ENCODE measurements at places on chromosomes 4 and X.

GRCh38 chr4:113183032-113183605, 133.7 kb downstream of the ANK2 start:
- DNase-seq: no peak

- DNase-seq: no peak
Measured at GRCh38 chrX:17038681-17039161, 92.3 kb downstream of the REPS2 start.

- DNase-seq: no peak
Measured at GRCh38 chrX:38627683-38628082, 66.3 kb downstream of the TSPAN7 start.

DNA sequence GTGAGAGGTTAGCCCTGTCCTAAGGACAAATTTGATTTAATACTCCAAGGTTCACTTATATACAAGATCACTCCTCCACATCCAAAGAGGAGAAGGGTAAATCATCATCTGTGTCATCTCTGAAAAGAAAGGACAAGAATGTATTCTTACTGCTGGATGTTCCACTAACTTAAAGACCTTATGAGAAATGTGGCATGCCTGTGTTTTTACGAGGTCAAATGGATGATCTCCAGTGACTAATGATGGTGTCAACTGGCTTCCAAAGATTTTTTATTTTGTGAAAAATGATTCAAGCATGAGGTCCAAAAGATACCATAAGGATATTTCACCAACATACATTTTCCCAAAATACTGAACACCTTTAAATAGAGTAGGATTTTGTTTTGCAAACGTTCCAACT, 143.4 kb downstream of the PTCHD1 start:
- no peak for DNase-seq

- no peak for DNase-seq
Measured at GRCh38 chr4:102546635-102547034, 45.5 kb downstream of the NFKB1 start.

DNA sequence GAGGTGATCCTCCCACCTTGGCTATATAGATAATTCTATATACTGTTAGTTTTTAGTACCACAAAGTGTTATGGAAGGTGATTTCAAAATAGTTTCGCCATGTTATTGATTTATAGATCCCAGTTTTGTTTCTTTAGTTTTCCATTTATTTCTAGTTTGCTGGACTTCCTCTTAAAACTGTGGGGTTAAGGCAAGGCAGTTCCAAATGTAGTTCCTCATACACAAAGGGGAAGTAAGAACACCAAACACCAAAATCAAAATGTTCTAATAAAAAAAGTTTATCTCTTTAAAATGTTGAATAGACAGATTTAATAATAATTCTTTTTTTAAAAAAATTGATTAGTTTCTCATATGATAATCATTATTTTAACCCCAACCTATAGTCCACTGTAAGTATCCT, 6.8 kb upstream of the CISD2 start:
- no peak for DNase-seq

DNA sequence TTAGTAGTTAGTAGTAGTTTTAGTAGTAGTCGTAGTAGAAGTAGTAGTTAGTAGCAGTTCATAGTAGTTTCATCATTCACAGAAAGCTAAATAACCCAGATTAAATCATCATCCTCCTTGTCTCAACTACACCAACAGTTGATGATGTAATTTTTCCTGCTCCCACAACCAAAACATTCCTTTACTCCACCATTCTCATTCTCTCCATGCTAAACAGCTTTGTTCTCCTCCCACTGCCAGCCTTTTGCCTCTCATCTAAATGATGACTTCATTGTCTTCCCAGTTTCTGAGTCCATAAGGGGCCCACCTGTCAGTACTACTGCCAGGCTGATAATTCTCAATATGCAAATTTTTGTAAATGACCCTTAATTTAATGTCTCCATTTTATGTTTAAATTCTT, 68.9 kb downstream of the ARHGAP24 start:
- DNase-seq: no peak

DNA sequence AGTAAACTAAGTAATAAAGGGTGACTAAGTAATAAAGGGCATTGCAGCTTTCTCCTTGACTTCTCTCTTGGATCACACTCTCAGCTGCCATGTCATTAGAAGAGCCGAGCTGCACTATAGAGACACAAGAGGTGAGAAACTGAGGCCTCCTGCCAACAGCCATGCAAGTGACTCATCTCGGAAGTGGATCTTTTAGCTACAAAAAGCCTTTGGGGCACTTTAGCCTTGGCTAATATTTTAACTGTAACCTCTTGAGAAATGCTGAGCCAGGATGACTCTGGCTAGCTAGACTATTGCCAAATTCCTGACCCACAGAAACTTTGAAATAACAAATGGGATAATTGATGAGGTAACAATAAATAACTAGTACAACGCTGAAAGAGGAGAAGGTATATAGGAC, 1.5 kb upstream of the NEIL3 start:
- DNase-seq: no peak

GRCh38 chr4:90027565-90027964, 99.6 kb upstream of the CCSER1 start:
- no peak for DNase-seq

- DNase-seq: peak; percentile 57
Measured at GRCh38 chr4:4990857-4991540, 28.3 kb downstream of the CYTL1 start.

DNA sequence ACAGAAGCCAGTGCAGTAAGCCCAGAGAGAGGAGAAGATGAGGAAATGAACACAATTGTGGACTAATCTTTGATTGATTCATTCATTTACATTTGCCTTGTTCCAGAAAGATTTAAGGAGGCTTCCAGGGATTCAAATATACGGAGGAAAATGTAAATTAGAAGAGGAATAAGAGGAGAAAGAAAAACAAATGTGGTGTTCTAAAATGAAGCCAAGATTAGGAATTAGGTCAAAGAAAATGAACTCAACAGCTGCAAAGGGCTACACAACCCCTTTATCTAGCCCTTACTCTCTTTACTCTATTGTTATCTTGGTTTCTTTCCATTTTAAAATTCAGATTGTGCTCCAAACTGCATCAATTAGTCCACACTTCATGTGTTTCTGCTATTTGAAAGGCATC, 196.8 kb downstream of the SPATA18 start:
- no peak for DNase-seq

DNA sequence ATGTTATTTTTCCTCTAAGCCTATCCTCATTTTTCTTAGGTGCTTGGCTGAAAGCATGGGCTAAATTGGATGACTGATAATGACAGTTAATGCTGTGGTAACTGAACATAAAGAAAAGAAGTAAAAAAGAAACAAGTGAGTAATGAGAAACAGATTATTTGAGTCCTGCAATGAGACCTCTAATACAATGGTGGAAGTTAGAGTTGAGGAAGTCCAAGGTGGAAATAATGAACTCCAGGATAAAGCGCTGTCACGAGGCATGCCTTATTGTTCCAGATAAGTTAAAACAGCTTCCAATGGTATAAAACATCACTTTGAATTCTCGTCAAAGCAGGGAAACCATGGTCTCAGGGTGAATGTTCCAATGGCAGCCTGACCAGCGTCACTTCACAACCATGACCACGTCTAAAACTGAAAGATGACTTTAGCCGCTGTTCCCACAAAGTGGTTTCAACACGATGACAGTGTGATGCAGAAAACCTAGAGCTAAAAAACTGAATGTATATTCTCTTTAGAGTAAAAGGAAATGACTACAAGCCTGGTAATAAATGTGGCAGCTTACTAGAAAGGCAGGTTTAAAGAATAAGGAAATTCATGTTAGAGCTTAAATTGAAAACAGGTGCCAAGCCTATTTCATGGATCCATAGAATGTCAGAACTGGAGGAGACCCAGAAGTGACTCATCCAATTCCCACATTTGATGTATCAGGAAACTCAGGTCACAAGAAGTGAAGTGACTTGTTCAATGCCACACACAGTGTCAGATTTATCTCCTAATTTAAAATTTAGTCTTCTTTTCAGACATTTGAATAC, 202.6 kb upstream of the GYPA start:
- no peak for DNase-seq

GRCh38 chr4:157700898-157701694, 471.7 kb downstream of the GASK1B start:
- no peak for DNase-seq

DNA sequence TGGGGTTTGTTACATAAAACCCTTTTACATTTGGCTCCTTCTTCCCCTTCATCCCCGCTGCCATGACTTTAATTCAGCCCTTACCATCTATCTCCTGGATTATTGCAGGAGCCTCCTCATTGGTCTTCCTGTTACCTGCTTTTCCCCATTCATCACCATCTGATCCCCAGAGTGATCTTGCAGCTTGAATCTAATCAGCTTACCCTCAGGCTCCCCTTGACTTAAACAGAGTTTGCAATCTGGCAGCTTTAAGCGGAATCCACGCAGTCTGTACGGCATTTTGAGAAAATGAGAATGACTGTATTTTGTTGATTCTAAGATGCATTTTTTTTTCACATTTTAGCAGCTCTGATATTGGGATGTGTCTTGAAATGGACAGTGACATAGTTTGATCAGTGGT, 14.9 kb upstream of the PPEF1 start:
- no peak for DNase-seq

DNA sequence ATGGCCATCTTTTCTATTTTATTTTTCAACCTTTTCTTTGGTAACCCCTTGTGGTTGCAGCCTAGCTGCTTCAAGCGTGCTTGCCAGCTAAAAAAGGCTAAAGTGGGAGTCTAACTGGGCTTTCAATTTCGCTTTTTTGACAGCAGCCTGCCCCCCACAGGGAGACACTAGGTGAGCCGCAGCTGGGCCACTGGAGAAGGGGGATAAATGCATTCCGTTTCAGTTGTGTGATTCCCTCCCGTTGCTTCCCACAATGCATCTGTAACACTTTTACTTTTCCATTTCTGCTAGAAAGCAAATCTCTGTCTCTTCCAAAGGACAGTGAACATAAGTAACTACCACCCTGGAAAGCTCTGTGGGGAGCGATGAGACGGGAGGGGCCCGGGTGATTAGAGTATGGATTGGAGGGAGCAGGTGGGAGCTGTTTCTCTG, 86.3 kb upstream of the RAPGEF2 start:
- no peak for DNase-seq

Measured in omental fat pad (tissue), 4 donors.